Ascending aorta (tissue), 2 donors: ENCODE measurements at places on chromosomes 1 and 21. TPM values are rescaled to one million over a fixed set of nuclear protein-coding genes. Genes with fewer than 3 reads are reported as not detected.

The AP4B1 gene
- 3.2 TPM for total RNA-seq

The KIF2C gene
- 0.53 TPM for total RNA-seq

The OR2AK2 gene
- total RNA-seq = not detected

The SEC16B gene
- total RNA-seq = 8.6 TPM

The MROH7 gene
- 2.0 TPM for total RNA-seq

GRCh38 chr1:3886106-3886670 lies 13.9 kb downstream of the C1orf174 start:
- no peak overlapping the region for H3K4me3 ChIP-seq
- H3K36me3 ChIP-seq = peaks cover 44% of the 10 kb centered on the region
- H3K27me3 ChIP-seq = no peaks in the 10 kb centered on the region
- DNase-seq = no peak
- no peaks in the 10 kb centered on the region for H3K4me1 ChIP-seq

DNA sequence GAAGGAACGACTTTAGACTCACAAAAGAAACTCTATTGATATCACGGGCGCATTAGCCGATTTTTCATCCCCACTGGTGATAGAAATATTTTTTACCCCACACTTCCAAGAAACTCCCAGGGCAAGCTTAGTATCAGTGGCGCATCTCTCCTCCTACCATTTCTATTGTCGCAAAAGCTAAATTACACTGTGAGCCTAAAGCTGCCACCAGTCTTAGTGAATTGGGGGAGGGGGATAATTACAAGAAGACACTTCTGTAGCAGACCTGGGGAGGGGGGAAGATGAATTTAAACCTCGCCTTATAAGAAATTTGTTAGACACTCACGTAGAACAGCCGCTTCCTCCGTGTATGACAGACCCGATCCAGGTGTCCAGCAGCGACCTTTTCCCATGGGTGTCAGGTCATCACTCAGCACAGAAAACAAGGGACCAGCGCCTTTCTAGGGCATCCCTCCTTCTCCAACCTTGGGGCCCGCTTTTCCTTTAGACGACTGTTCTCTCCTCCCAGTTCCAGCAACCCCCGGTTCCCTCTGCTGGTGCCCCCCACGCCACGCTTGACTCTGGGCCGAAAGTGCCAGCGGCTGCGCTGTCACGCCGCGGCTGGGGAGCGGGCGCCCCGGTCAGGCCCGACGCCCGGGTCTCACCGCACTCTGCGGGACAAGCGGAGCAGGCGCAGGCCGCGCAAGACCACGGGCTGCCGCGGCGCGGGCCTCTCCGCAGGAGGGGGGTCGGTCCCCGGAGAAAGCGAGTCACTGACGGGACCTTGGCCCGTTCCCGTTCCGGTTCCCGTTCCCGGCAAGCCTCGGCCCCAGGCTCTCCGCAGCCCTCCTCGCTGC lies 821 bp downstream of the PHC2 start:
- H3K4me3 ChIP-seq = peak overlapping the region; percentile 94
- no peaks in the 10 kb centered on the region for H3K36me3 ChIP-seq
- H3K27ac ChIP-seq = peak overlapping the region; percentile 45
- H3K4me1 ChIP-seq = no peaks in the 10 kb centered on the region
- no peak for DNase-seq

DNA sequence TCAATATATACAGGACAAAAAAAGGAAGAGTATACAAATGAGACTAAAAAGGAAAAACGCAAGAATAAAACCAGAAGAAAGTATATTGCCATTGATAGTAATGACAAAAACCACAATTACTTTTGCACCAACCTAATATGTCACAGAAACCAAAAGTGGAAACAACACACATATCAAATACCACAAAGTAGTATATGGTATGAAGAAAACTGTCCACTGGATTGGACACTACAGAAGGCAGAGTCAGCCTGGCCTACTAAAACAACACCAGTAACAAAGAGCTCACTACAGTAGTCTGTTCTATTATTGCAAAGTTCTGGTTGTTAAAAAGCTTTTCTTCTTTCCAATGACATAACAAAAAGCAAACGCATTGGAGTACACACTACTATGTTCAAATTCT lies 17.7 kb downstream of the TESK2 start:
- H3K4me3 ChIP-seq = no peak overlapping the region
- DNase-seq = no peak
- H3K36me3 ChIP-seq = no peaks in the 10 kb centered on the region
- H3K4me1 ChIP-seq = no peaks in the 10 kb centered on the region
- H3K27ac ChIP-seq = no peak overlapping the region

DNA sequence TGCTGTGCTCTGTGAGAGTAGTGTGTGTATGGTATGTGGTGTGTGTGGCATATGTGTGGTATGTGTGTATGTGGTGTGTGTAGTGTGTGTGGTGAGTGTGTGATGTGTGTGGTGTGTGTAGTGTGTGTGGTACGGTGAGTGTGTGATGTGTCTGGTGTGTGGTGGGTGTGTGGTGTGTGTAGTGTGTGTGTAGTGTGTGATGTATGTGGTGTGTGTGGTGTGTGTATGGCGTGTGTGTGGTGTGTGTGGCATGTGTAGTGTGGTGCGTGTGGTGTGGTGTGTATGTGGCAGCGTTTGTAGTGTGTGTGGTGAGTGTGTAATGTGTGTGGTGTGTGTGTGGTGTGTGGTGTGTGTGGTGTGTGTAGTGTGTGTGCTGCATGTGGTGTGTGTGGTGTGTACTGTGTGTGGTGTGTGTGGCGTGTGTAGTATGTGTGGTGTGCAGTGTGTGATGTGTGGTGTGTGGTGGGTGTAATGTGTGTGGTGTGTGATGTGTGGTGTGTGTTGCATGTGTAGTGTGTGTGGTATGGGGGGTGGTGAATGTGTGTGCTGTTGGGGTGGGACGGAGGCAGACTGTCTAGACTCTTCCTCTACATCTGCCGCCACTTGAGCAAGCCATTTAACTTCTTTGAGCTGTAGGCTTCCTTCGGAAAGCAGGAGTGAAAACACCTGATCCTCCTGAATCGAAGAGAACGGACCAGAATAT lies 33.5 kb downstream of the GPA33 start:
- no peaks in the 10 kb centered on the region for H3K4me1 ChIP-seq
- DNase-seq = no peak
- no peak overlapping the region for H3K4me3 ChIP-seq
- H3K36me3 ChIP-seq = no peaks in the 10 kb centered on the region
- no peak overlapping the region for H3K27ac ChIP-seq

- no peaks in the 10 kb centered on the region for H3K27me3 ChIP-seq
- DNase-seq = no peak
- no peaks in the 10 kb centered on the region for H3K4me1 ChIP-seq
- H3K4me3 ChIP-seq = no peak overlapping the region
- peaks cover 4% of the 10 kb centered on the region for H3K36me3 ChIP-seq
- H3K27ac ChIP-seq = no peak overlapping the region
These were observed 11.4 kb downstream of the SEMA6C start for GRCh38 chr1:151134991-151135390.

DNA sequence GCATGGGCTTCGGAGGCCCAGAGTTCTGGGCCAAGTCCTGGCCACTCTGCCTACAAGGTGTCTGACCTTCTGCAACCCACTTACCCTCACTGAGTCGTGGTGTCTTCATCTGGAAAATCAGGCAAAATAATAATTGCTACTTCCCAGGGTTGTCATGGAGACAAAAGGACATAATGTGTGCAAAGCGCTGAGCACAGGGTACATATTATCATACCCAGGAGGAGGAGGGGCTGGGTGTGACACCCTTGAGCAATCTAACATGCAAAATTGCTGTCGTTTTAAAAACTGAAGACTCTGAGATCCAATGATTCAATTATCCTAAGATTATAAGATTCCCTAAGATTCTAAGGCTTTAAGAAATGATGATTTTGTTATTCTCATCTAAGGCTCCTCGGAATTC lies 459.5 kb downstream of the PTPRU start:
- DNase-seq = no peak
- no peaks in the 10 kb centered on the region for H3K36me3 ChIP-seq
- H3K4me1 ChIP-seq = no peaks in the 10 kb centered on the region
- H3K27me3 ChIP-seq = no peaks in the 10 kb centered on the region
- H3K4me3 ChIP-seq = no peak overlapping the region

- no peak overlapping the region for H3K27ac ChIP-seq
- H3K36me3 ChIP-seq = no peaks in the 10 kb centered on the region
- no peaks in the 10 kb centered on the region for H3K4me1 ChIP-seq
- no peak for DNase-seq
These were observed 73.1 kb downstream of the GREM2 start for GRCh38 chr1:240538776-240539430.

DNA sequence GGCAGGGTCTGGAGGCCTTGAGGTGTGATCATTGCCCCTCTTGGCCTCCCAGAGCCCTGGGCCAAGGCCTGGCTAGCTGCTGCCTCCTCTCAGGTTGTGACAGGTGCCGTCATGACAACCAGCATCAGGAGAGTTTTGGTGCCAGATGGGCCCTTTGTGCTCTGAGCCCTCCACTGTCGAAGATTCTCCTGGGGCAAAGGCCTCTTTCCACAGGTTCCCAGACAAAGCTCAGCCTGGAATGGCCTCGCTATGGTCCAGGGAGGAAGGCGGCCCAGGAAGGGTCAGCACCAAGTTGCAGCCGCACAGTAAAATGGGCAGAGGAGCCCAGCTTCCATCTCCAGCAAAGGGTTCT lies 78.4 kb downstream of the ALPL start:
- no peak overlapping the region for H3K27ac ChIP-seq
- H3K36me3 ChIP-seq = no peaks in the 10 kb centered on the region
- no peaks in the 10 kb centered on the region for H3K4me1 ChIP-seq
- no peaks in the 10 kb centered on the region for H3K27me3 ChIP-seq
- no peak overlapping the region for H3K4me3 ChIP-seq

- DNase-seq = no peak
- H3K27me3 ChIP-seq = no peaks in the 10 kb centered on the region
- H3K36me3 ChIP-seq = no peaks in the 10 kb centered on the region
- H3K27ac ChIP-seq = no peak overlapping the region
- H3K4me3 ChIP-seq = no peak overlapping the region
- H3K4me1 ChIP-seq = no peaks in the 10 kb centered on the region
These were observed 326.3 kb downstream of the PBX1 start for GRCh38 chr1:164885311-164885710.

DNA sequence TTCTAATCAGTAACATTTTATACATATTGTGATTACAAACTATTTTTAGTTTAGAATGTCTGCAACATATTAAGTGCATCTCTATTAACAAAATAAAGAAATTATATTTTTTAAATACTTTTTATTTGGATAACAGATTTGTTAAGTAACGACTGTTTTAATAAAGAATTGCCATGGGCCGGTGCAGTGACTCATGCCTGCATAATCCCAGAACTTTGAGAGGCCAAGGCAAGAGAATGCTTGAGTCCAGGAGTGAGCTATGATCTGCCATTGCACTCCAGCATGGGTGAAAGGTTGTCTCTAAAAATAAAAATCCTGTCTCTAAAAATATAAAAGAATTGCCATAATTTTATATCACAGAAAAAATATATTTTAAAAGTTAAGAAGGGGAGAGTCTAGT lies 4.1 kb downstream of the LRRIQ3 start:
- H3K4me1 ChIP-seq = no peaks in the 10 kb centered on the region
- no peak for DNase-seq
- no peak overlapping the region for H3K4me3 ChIP-seq
- H3K36me3 ChIP-seq = no peaks in the 10 kb centered on the region

DNA sequence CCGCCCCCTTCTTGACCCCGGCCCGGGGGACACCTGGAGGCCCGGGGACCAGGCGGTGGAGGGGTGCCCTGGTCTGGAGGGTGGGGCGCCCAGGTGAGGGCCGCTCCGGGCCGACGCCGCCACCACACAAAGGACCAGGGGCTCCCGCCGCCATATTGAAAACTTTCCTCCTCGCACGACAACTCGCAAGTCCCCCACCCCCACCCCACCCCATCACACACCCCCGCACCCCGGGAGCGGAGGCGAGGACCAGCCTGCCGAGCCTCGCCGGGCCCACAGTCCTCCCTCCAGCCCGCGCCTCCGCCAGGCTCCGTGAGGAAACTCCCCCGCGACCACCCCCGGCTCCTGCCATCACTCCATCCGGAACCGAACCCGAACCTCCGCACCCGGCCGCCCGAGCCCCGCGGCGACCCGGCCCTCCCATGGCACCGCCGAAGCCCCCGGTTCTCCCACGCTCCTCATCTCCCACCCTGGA lies 733 bp downstream of the KDM5B start:
- peak overlapping the region; percentile 94 for H3K4me3 ChIP-seq
- no peaks in the 10 kb centered on the region for H3K27me3 ChIP-seq
- H3K4me1 ChIP-seq = no peaks in the 10 kb centered on the region
- H3K36me3 ChIP-seq = no peaks in the 10 kb centered on the region
- DNase-seq = no peak

- no peak overlapping the region for H3K27ac ChIP-seq
- H3K27me3 ChIP-seq = no peaks in the 10 kb centered on the region
- H3K4me1 ChIP-seq = no peaks in the 10 kb centered on the region
- H3K4me3 ChIP-seq = no peak overlapping the region
These were observed 255.8 kb upstream of the CACYBP start for GRCh38 chr1:174743654-174744561.

DNA sequence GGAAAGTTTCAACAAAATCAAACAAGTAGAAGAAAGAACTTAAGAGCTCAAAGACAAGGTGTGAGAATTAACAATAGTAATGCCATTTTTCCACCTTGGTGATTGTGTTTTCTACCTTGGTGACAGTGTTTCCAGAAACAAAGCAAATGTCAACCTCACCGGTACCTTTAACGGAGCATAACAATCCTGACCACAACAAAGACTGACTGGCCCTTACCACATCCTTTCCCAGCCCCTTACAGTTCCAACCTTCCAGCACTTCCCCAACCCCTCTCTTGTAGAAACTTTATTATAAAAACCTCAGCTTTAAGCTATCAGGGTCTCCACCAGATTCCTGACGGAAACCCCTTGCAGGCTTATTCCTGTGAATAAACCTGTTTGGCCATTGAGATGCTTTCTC lies 16.7 kb downstream of the STYXL2 start:
- H3K27ac ChIP-seq = no peak overlapping the region
- DNase-seq = no peak
- no peaks in the 10 kb centered on the region for H3K4me1 ChIP-seq
- no peaks in the 10 kb centered on the region for H3K27me3 ChIP-seq
- no peak overlapping the region for H3K4me3 ChIP-seq
- no peaks in the 10 kb centered on the region for H3K36me3 ChIP-seq

DNA sequence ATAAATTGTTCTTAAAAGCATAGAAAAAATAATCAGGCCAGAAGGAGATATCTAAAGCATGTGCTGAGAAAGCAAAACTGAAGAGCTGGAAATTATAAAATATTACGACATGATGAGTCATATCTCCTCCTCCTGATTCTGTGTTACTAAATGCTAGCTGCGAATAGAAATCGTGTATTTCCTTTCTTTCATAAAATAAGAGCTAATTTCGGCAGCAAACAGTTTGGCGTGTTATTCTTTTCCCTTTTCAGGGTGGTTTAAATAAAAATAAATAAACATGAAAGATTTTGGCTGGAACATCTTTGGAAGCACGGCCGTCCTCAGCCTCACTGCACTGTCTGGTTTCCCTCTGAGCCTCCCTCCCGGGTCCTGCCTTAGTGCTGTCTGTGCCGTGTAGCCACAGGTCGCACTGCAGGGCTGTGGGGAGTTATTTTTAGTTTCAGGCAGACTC lies 56.0 kb downstream of the ADARB1 start:
- no peaks in the 10 kb centered on the region for H3K27me3 ChIP-seq
- peaks cover 30% of the 10 kb centered on the region for H3K4me1 ChIP-seq
- H3K4me3 ChIP-seq = peak overlapping the region; percentile 35
- H3K27ac ChIP-seq = peak overlapping the region; percentile 90

- H3K4me3 ChIP-seq = no peak overlapping the region
- peaks cover 2% of the 10 kb centered on the region for H3K36me3 ChIP-seq
- no peaks in the 10 kb centered on the region for H3K4me1 ChIP-seq
- H3K27me3 ChIP-seq = no peaks in the 10 kb centered on the region
- no peak for DNase-seq
- no peak overlapping the region for H3K27ac ChIP-seq
These were observed 64.3 kb downstream of the PRKAA2 start for GRCh38 chr1:56709269-56709880.

GRCh38 chr21:29379517-29380054 lies 80.9 kb downstream of the BACH1 start:
- no peaks in the 10 kb centered on the region for H3K4me1 ChIP-seq
- H3K4me3 ChIP-seq = no peak overlapping the region
- no peak for DNase-seq
- H3K27me3 ChIP-seq = no peaks in the 10 kb centered on the region
